ENCODE measurements at places on chromosomes 11 and 22.

GRCh38 chr11:44057340-44057739 is 8.7 kb upstream of the ACCS start:
- no peak for DNase-seq

- DNase-seq: no peak
Measured at GRCh38 chr11:35622070-35622469, 3.8 kb downstream of the FJX1 start.

- DNase-seq: no peak
Measured at GRCh38 chr11:32852207-32852606, 22.5 kb downstream of the PRRG4 start.

- DNase-seq: no peak
Measured at GRCh38 chr11:70432065-70432464, 33.7 kb downstream of the CTTN start.

DNA sequence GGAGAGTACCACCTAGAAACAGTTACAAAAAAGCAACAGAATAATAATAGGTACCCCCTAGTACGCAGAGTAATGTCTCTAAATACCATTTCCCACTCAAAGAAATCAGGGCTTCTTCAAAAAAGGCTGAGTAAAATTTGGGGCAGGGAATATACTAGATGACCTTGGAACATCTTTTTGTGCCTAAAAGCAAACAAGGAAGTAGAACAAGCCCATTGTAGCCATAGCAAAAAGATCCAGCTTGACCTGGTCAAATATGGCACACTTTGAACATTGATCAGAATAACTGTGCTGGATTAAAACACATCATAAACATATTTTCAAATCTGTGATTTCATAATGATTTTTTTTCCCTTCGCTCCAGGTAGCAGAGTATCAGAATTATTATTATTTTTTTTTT is 91.5 kb downstream of the YAP1 start:
- DNase-seq: no peak

GRCh38 chr11:124970925-124971324 is 16.9 kb downstream of the CCDC15 start:
- peak; percentile 12 for DNase-seq

GRCh38 chr11:47071341-47071740 is 105.3 kb downstream of the ARFGAP2 start:
- no peak for DNase-seq

- DNase-seq: no peak
Measured at GRCh38 chr22:42695294-42695693, 25.4 kb downstream of the A4GALT start.

GRCh38 chr22:49008682-49009235 is 818.9 kb downstream of the BRD1 start:
- DNase-seq: no peak

All from SW 1271 (cell line).